Testis (tissue), 5 donors: ENCODE measurements at places on chromosomes 7 and 10. TPM values are rescaled to one million over a fixed set of nuclear protein-coding genes. Genes with fewer than 3 reads are reported as not detected.

DNA sequence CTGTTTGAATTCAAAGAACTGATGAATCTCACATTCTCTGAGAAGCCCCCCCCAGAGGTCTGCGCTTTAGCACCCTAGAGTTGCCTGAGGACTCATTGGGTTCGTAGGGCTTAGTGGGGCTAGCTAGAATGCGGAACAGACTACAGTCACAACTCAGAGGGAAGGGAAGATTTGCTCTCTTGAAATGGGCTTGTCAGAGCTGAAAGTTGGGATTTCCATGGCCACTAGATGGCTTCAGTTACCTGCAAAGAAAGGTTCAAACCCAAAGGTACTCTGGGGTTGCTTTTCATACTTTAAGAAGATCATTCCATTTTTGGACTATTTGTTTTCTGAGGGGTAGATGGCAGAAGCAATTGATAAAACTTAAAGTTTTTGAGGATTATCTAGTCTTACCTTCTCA is 205.0 kb downstream of the BBS9 start:
- no peaks in the 10 kb centered on the region for H3K27me3 ChIP-seq
- H3K27ac ChIP-seq = no peak overlapping the region
- H3K4me1 ChIP-seq = no peaks in the 10 kb centered on the region

GRCh38 chr7:682810-683209 is 43.7 kb upstream of the DNAAF5 start:
- H3K27me3 ChIP-seq = no peaks in the 10 kb centered on the region
- H3K36me3 ChIP-seq = no peaks in the 10 kb centered on the region
- DNase-seq = no peak
- H3K27ac ChIP-seq = no peak overlapping the region

Gene SEMA3E
- 0.47 TPM for total RNA-seq

DNA sequence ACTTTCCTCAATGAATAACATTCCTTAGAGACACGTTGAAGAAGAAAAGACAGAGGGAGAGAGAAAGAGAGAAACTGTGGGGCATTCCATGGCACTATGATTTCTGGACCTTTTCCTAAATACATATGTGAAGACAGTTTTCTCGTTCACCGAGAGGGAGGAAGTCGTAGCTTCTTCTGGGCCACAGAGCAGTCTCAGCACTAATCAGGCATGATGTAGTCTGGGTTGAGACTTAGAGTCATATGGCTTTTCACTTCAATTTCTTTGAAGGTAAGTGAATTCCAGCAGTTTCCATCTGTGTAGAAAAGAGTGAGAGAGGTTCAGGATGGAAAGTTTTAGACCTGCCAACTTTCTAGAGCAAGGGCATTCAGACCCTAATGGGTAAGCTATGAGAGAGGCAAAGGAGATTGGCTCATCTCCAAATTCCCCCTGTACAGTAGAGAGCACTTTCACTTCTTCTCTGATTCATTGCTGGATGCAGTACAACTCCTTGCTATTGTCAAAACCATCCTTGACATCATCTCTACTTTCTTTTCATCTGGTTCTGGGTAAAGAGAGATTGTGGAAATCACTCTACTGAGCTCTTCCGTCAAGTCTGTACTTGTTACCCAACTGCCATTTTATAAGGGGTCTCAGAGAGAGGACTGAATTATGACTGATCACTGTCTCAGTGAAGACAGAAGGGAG is 31.5 kb upstream of the OR9A4 start:
- no peaks in the 10 kb centered on the region for H3K27me3 ChIP-seq
- no peak for DNase-seq
- no peaks in the 10 kb centered on the region for H3K36me3 ChIP-seq
- no peak overlapping the region for H3K27ac ChIP-seq
- H3K4me3 ChIP-seq = no peak overlapping the region
- H3K4me1 ChIP-seq = no peaks in the 10 kb centered on the region

DNA sequence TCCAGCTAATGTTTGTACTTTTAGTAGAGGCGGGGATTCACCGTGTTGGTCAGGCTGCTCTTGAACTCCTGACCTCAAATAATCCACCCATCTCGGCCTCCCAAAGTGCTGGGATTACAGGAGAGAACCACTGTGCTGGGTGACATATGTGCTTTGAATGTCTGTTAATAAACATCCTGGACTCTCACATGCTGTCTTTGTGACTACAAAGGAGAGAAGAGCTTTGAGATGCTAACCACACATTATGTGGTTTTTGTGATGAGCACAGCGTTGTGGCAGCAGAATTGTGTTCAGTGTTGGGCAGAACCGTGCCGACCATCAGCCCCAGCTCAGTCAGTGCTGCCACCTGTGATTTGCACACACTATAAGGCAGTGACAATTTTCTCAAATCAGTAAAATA is 500.1 kb upstream of the KLF6 start:
- no peak for DNase-seq
- no peaks in the 10 kb centered on the region for H3K27me3 ChIP-seq
- H3K4me3 ChIP-seq = no peak overlapping the region
- H3K27ac ChIP-seq = peak overlapping the region; percentile 10

DNA sequence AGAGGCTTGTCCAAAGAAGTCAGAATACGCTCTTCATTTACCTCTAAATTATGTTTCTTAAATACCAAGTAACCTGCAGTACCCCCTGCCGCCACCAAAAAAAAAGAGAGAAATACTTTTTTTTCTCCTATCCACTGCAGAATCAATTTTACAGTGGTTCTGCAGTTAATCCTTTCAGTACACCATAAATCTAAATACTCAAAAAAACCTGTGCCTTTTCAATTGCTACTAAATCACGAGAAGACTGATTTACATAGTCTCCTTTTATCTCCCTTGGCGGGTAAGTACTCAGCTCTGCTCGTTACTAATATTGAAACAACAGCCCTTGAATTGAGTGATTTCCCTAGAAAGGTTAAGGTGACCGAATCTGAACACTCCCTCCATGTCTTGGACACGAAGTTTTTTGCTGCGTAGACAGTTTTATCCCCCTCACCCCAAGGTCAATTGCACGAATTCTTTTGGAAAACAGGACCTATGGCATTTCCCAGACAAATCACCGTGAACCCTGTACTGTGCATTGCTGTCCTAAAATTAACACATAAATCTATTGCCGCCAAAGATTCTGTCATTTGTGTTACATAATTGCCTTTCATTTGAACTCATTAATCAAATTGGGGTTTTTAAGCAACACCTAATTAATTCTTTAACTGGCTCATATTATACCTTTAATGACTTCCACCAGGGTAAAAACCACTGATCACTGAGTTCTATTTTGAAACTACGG is 512 bp upstream of the VIM start:
- H3K4me1 ChIP-seq = peaks cover 18% of the 10 kb centered on the region
- no peak for DNase-seq
- no peaks in the 10 kb centered on the region for H3K27me3 ChIP-seq
- peak overlapping the region; percentile 100 for H3K27ac ChIP-seq
- no peaks in the 10 kb centered on the region for H3K36me3 ChIP-seq
- H3K4me3 ChIP-seq = peak overlapping the region; percentile 89

DNA sequence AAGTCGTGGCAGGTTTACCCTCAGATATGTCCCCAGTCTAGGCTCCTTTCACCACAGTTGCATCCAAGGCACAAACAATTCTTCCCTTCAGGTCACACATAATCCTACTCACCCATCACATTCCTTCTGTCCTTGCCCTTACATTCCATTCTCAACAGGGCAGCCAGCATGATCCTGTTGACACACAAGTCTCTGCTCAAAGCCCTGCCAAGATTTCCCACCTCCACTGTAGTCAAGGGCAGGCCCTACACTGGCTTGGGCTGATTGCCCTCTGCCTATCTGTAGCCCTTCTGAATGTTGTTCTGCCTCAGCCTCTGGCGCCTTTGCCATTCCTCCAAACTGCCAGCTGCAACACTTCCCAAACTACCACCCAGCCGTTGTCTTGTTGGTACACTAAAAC is 187.9 kb upstream of the AKR1E2 start:
- no peaks in the 10 kb centered on the region for H3K36me3 ChIP-seq
- no peak overlapping the region for H3K4me3 ChIP-seq
- no peaks in the 10 kb centered on the region for H3K27me3 ChIP-seq
- no peak overlapping the region for H3K27ac ChIP-seq
- DNase-seq = no peak
- H3K4me1 ChIP-seq = no peaks in the 10 kb centered on the region

GRCh38 chr10:120598386-120598785 is 141.4 kb downstream of the PLPP4 start:
- H3K4me3 ChIP-seq = no peak overlapping the region
- no peaks in the 10 kb centered on the region for H3K27me3 ChIP-seq
- peaks cover 7% of the 10 kb centered on the region for H3K4me1 ChIP-seq

Gene SEMA3D
- 11.5 TPM for total RNA-seq

DNA sequence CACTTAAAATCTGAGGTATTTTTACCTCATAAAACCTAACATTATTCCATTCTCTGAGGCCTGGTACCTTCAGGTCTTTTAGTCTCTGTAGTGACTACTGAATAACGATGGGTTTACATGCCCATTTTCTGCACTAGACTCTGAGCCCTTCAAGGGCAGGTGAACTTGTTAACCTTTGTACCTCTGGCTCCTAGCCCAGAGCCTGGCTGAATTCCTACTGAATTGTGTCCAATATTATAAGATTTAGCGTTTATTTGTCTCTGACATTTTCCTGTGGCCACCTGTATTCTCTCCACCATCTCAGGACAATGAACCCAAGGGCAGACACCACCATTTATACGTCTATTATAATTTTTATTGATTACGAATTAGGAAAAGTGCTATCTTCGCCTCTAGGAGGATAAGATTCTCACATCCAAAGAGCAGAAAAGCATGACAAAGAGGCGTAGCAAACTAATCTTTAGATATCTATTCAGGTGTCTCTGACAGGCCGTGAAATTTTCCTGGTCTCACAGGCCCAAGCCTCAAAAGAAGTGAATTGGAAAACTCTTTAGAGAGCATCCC is 27.9 kb upstream of the HNRNPH3 start:
- H3K36me3 ChIP-seq = no peaks in the 10 kb centered on the region
- H3K27me3 ChIP-seq = no peaks in the 10 kb centered on the region
- H3K4me3 ChIP-seq = no peak overlapping the region
- H3K4me1 ChIP-seq = no peaks in the 10 kb centered on the region

GRCh38 chr7:114997487-114998404 is 75.9 kb downstream of the MDFIC start:
- H3K27ac ChIP-seq = no peak overlapping the region
- no peaks in the 10 kb centered on the region for H3K36me3 ChIP-seq
- H3K4me3 ChIP-seq = no peak overlapping the region
- no peaks in the 10 kb centered on the region for H3K27me3 ChIP-seq
- no peaks in the 10 kb centered on the region for H3K4me1 ChIP-seq

Gene GHRHR
- 1.4 TPM for total RNA-seq

DNA sequence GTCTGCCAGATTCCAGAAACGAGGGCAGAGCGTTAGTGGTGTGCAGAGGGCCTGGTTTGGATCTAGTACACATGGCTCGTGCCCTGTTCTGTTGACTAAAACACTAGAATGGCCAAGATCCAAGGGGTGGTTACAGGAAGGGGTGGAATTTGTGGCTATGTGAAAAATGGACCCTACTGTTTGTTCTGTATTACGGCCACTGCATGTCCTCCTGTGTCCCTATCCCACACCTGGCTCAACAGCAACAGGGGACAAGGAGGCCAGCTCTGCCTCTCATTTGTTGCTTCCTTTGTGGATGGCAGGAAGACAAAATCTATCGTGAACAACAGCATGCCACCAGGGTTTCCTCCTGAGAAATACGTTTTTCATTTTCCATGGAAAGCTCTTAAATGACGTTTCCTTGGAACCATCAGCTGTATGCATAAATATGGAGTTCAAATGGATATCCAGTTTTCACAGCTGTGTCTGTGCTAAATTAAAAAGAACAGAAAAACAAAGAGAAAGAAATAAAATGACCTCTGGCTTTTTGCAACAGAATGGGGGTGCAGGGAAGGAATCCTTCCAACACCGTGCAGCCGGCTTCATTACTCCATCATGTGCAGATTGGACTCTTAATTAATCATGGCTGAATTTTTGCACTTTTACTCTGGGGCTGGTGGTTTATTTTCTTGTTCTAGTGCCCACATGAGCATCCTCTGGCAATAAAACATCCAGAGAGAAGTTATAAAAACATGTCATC is 318.9 kb downstream of the CXCL12 start:
- H3K27ac ChIP-seq = no peak overlapping the region
- H3K4me1 ChIP-seq = peaks cover 8% of the 10 kb centered on the region
- DNase-seq = no peak
- no peaks in the 10 kb centered on the region for H3K27me3 ChIP-seq
- no peaks in the 10 kb centered on the region for H3K36me3 ChIP-seq

Gene CNPY1
- total RNA-seq = 0.47 TPM

Gene PPIF
- total RNA-seq = 106 TPM

Gene ADRB1
- 0.55 TPM for total RNA-seq

Gene GIMAP7
- 3.1 TPM for total RNA-seq

GRCh38 chr7:55469271-55469681 is 103.0 kb downstream of the VOPP1 start:
- no peak overlapping the region for H3K4me3 ChIP-seq
- no peak for DNase-seq
- H3K4me1 ChIP-seq = no peaks in the 10 kb centered on the region
- no peak overlapping the region for H3K27ac ChIP-seq
- no peaks in the 10 kb centered on the region for H3K27me3 ChIP-seq

DNA sequence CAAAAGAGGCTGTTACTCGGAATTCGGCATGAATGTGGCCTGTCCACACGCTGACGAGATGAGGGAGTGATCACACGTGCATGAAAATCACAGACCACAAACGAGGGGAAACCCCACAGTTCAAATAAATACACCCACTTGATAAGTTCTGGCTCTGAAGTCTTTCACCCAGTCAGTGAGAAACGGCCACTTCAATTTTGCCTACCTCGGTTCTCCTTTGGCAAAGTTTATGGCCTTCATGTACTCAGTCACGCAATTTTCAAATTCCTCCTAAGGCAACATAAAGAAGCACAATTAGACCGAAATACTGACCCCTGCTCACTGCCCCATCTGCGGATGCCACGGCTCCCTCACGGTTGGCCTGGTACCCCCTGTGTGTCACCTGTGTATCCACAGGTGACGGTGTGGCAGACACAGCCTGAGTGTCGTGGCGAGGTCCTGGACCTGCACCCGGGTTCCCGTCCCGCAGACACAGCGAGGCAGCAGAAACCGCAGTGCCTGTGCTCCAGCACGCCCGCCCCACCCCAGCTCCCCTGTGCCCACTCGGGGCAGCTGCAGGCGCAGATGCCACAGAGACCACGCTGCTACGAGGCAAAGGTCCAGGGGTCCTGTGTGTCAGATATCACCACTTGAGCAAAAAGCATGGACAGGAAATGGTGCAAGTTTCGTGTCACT is 1.4 kb downstream of the CFAP46 start:
- DNase-seq = no peak
- H3K27ac ChIP-seq = no peak overlapping the region
- peaks cover 10% of the 10 kb centered on the region for H3K4me1 ChIP-seq
- H3K4me3 ChIP-seq = no peak overlapping the region
- no peaks in the 10 kb centered on the region for H3K27me3 ChIP-seq

Gene ACSL5
- total RNA-seq = 10.1 TPM

DNA sequence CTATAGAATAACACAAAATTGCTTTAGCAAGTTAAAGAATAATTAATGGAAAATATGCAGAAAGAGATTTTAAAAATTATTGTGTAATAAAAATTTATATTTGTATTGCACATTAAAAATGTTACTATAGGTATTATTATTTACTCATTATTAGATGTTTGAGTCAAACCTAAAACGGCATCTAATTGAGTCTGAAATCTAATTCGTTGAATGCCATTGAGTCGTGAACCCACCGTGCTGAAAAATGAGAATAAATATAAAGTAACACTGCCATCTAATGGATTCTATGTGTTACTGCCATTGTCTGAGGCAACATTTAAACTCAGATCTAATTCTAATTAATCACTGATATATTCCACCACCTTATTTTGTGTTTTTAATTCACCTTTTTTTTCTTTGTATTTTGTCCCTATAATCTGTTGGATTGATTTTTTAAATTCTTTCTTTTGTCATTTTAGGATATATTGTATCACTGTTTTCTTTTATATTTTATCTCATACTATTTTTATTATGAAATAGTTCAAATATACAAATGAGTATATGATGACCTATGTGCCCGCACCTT is 62.2 kb downstream of the SAMD9 start:
- no peak overlapping the region for H3K27ac ChIP-seq
- no peak for DNase-seq
- H3K36me3 ChIP-seq = no peaks in the 10 kb centered on the region
- H3K4me1 ChIP-seq = no peaks in the 10 kb centered on the region
- no peaks in the 10 kb centered on the region for H3K27me3 ChIP-seq
